ENCODE measurements at places on chromosomes 12 and 14.
A peak's percentile ranks its signal among the peaks of the same experiment; 100 is the strongest.

DNA sequence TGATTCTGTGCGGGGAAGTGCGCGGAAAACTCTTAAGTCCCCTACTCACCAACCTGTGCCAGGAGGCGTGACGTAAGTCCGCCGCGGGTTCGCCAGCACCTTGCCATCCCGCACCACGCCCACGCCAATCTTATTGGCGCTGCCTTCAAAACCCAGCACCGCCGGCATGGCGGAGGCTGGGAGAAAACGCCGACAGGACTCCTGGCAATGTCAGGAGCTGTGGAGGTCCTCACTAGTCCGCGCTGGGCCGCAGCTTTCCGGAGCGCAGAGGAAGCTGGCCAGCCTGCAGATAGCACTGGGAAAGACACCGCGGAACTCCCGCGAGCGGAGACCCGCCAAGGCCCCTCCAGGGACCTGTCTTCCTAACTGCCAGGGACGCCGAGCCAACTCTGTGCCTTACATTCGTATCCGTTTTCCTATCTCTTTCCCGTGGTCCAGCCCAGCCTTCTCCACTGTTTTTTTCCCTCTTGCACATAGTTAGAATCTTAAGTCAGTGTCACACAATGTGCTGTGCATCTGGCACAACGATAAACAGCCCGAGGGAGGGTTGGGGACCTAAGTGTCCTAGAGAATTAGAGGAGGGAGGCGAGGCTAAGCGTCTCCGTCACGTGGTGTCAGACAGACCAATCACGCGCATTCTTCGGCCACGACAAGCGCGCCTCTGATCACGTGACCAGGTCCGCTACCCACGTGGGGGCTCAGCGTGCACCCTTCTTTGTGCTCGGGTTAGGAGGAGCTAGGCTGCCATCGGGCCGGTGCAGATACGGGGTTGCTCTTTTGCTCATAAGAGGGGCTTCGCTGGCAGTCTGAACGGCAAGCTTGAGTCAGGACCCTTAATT is at the start of the genes APEX1 and OSGEP:
Gene APEX1, plus strand, starts transcription at position 711 of the 839 bp plus-strand sequence. CDS start 420 bp downstream, outside the sequence.
Gene OSGEP, minus strand, starts transcription at position 297 of the 839 bp plus-strand sequence. Its CDS starts 129 bp downstream, at position 168.
- DNase-seq, result peak; percentile 98

DNA sequence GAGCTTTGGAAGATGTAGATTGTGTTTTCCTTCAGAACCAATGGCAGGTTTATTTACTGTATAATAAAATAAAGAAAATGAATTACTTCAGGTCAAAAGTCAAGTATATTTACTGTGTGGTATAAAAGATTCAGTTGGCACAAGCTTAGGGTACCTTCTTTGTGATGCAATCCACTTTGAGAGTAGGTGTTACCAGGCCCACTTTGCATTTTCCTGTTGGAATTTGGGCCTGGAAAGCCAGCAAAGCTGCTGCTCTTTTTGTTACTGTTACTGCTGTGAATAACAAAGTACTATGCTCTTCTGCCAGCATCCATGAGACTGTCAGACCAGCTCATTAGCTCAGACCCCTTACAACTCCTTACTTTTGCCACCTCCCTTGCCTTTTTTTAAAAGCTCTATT is 649.0 kb upstream of the SEL1L start:
- no peak for DNase-seq

DNA sequence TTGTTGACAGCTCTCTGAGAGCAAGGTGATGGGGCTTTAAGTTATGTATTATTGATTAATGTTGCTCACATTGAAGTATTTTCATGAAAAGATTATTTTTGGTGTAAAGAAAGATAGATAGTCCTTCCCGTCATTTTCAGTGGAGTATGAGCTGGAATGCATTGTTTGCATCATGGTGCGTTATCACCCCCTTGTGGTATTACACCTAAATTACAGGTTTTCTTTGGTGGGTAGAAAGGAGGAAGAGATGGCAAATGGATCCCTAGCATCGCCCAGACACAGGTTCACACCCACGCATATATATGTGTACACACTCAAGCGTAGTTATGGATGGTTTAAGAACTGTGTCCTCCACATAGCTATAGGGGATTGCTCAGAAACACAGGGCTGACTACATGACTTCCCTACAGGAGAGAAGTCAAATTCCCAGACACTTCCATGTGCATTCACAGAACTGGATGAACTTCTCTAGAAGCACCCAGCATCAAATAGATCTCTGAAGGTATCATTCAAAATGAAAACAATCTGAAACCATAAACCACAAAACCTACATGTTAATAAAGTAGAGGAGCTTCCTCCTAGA is 14.4 kb upstream of the SERPINA10 start:
- no peak for DNase-seq

DNA sequence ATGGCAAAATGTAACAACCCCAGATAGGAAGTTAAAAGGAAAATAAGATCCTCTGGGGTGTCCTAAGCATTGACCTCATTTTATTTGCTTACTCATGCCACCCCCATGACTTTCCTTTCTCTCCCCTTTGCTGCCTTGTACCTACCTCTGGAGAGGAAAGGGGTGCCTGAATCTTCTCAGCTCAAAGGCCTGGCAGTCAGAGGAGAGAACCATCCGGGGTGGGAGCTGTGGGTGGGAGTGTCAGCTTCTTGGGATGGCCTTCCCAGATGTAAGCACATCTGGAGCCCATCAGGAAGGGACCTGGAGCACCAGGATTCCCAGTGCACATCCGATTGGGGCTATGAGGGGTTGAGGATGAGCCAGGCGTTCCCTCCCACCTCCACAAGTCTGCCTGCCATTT is 5.2 kb upstream of the ITGA5 start:
- DNase-seq, result no peak

DNA sequence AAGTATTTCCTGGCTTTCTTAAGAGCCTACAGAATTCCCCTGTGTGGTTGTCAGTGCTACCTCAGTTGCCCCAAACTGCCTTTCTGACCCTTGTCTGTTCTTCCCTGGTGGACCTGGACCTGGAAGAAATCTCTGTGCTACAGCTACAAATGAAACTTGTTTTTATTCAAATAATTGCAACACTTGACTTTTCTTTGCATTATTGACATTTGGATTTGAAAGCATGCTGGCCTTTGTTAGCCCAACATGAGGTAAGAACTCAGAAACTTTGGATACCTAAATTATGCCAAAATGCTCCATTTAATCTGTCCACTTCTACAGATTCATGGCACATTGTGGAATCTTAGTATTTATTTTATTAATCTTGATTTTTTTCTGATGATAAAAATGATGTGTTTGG is 142.9 kb downstream of the SAMD4A start:
- DNase-seq, result no peak

GRCh38 chr14:71834284-71835204 is 97.7 kb upstream of the RGS6 start:
- DNase-seq, result no peak

DNA sequence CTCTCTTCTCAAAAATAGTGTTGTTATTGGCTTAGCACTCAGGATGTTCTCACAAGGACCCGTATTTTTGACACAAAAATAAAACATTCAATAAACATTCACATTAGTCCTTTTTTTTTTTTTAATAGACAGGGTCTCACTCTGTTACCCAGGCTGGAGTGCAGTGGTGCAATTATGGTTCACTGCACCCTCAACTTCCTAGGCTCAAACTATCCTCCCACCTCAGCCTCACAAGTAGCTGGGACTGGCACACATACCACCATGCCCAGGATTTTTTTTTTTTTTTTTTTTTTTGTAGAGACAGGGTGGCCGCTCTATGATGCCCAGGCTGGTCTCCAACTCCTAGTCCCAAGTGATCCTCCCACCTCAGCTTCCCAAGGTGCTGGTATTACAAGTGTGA is 27.0 kb downstream of the PPP1R13B start:
- DNase-seq, result no peak

DNA sequence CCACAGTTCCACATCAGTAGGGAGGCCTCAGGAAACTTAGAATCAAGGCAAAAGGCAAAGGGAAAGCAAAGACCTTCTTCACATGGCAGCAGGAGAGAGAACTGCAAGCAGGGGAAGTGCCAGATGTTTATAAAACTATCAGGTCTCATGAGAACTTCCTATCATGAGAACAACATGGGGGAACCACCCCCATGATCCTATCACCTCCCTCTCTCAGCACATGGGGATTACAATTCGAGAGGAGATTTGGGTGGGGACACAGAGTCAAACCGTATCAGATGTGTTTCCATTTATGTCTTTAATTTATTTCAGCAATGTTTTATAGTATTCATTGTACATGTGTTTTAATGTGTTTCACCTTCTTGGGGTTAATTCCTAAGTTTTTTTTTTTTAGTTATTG is 25.8 kb downstream of the METAP2 start:
- DNase-seq, result no peak

DNA sequence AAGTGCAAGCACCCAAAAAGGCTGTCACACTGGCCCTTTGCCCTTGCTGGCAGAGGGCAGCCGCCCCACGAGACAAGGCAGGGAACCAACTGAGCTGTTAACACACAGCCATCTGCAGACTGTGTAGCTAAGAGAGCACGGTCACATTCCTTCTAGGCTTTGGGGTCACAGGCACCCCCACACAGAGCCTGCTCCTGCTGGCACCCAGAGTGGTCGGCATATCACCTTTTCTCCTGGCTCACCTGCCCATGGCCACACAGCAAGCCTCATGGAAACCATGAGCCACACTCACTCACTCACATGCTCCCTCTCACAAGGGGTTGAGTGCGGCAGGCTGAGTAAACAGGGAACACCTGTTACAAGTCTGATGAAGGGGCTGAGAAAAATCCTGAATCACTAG is 214.5 kb downstream of the PCNX1 start:
- no peak for DNase-seq

- DNase-seq, result no peak
Measured at GRCh38 chr12:120654656-120655055, 14.2 kb downstream of the CABP1 start.

DNA sequence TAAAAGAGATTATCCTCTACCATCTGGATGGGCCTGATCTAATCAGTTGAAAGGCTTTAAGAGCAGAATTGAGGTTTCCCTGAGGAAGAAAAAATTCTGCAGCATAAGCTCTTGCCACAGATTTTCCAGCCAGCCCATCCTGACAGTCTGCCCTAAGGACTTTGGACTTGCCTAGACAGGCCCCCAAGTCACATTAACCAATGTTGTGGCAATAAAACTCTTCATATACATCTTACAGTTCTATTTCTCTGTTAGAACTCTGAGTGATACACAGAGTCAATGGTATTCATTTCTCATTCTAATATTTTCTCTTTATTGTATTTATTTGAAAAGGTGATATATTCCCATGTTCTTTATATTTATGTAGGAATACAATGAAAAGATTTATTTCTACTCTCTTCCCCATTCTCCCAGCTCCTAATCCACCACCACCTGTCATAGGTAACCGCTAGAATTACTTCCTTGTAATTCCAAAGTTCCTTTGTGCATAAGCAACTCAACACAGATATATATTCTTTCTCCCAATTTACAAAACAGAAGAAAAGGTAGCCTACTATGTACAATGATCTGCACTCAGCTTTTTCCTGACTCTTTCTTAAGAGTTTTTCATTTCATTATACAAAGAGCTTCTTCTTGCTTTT is 182.1 kb downstream of the CAPZA3 start:
- no peak for DNase-seq

DNA sequence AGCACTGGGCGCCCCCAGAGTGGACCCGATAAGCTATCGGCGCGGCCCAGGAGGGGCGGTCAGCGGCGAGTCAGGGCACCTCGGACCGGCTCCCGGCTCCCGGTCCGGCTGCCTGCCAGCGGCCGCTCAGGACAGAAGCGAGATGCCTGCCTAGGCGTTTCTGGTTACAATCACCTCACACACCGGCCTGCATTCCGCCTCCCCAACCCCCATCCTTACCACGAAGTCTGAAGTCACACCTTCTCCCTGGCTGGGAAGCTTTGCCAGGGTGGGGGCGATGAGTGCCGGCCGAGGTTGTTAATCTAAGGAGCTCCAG is 42.6 kb upstream of the TBX5 start:
- DNase-seq, result no peak

- no peak for DNase-seq
Measured at GRCh38 chr14:64763801-64764621, 59.8 kb downstream of the PLEKHG3 start.

GRCh38 chr14:57871459-57872080 is 5.7 kb upstream of the SLC35F4 start:
- no peak for DNase-seq

DNA sequence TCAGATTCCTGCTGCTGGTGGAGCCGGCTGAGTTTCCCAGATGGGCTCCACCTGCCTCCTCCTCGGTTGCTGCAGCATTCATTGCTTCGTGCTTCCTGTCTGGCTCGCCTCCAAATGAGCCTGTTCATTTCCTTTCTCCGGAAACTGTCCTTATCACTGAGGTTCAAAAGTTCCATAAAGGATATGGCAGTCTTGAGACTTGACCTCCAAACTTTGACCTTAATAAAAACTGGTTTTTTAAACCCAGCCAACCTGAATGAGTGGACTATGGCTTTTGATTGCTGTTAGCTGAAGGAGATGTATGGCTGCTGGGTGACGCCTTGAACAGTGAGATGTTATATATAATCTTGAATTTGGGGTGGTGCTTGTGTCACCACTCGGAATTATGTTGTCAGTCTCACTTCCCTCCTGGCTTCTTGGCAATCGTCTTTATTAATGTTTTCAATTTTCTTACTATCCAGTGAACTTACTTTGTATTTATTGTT is 62.7 kb downstream of the RASSF3 start:
- no peak for DNase-seq

GRCh38 chr12:107779077-107779831 is 4.8 kb downstream of the ASCL4 start:
- DNase-seq, result no peak

DNA sequence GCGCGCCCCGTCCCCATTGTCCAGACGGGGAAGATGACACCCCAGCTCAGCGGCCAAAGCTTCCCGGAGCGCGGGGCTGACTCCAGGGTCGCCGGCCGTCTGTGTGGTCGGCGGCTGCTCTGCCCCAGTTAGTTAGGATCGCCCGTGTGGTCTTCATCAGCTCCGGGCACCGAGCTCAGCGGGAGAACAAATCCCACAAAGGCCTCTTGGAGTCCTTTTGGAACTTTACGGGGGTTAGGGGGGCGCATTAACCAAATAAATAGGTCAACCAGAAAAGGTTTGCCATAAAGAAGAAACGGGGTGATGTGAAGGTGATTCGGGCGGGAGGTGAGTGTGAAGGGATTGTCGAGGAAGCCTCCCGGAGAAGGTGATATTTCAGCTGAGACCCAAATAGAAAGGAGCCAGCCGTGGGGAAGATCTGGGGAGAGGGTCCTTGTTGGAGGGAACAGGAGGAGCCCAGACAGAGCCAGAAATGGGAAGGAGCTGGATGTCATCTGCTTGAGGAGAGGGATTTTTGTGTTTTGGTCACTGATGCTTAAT is 697 bp downstream of the ATP6V0A2 start:
- DNase-seq, result no peak

GRCh38 chr12:42019746-42020145 is 124.9 kb downstream of the GXYLT1 start:
- no peak for DNase-seq

DNA sequence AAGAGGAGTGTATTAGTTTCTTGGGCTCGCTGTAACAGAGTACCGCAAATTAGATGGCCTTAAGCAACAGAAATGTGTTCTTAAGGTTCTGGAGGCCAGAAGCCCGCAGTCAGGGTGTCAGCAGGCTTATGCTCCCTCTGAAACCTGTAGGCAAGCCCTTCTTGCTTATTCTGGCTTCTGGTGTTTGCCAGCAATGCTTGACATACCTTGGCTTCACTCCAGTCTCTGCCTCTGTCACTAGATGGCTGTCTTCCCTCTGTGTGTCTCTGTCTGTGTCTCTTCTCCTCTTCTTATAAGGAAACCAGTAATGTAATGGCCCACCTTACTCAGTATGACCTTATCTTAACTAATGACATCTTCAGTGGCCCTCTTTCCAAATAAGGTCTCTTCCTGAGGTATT is 85.1 kb downstream of the DERA start:
- DNase-seq, result no peak
